ENCODE measurements at places on chromosomes 2 and 18.

- no peak for DNase-seq
Measured at GRCh38 chr2:50991602-50992001, 40.3 kb downstream of the NRXN1 start.

DNA sequence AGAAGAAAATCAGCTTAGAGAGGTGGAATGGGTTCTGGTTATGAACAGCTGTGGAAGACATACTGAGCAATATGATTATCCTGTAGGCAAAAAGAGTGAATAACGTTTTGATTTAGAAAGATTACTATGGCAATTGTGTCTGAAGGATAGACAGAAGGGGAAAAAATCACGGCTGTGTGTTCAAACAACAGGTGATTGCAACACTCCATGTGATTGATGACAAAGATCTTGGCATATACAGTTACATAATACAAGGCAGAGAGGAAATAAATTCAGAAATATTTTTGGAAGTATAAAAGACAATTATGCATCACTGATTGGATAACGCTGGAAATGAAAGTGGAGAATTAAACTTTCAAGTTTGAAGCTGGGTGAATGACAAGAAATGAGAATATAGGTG lies 58.5 kb upstream of the KCNJ3 start:
- no peak for DNase-seq

DNA sequence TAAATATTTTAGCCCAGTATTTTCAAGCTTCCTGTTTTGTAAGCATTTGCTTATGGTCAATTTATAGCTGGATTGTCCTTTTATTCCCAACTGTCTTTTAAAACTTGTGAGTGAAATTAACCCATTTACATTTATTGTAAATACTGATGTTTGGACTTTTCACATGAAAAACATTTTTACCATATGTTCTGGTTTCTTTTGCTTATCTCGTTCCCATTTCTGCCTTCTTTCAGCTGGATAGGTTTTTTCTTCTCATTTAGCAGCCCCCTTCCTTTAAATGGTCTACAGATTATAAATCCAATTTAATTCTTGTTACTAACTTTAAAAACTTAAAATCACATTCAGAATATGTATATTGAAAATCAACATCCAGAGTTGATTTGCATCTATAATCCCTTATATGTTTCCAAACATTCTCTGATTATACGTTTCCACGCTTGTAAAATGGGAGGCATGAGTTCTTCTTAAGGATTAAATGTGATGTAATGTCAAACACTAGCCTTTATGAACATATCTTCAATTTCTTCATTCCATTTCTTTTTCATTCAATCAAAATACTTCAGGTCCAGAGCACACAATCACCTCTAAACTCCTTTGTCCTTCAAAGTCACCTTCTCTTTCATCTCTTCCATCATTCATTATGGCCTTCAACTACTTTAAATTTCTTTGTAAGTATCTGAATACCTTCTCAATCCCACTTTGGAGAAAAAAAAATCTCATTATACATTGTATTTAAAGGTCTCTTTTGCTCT lies 1.1 kb upstream of the KDM3A start:
- DNase-seq, result no peak

DNA sequence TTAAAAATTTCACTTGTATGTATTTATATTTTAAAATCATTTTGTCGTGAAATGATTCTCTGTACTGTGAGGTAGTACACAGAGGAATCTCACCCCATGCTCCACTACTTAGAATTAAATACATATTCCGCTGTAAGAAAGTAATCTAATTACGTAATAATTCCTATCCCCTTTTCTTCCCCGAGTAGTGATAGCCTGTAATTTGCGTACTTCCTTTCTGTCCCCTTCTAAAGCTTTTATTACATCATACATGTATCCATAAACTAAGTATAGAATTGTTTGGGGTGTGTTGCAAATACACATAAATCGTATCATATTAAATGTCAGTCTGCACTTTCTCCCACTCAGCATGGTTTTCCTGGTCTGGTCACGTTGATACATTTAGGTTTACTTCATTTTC lies 12.4 kb upstream of the CHCHD5 start:
- DNase-seq, result no peak

DNA sequence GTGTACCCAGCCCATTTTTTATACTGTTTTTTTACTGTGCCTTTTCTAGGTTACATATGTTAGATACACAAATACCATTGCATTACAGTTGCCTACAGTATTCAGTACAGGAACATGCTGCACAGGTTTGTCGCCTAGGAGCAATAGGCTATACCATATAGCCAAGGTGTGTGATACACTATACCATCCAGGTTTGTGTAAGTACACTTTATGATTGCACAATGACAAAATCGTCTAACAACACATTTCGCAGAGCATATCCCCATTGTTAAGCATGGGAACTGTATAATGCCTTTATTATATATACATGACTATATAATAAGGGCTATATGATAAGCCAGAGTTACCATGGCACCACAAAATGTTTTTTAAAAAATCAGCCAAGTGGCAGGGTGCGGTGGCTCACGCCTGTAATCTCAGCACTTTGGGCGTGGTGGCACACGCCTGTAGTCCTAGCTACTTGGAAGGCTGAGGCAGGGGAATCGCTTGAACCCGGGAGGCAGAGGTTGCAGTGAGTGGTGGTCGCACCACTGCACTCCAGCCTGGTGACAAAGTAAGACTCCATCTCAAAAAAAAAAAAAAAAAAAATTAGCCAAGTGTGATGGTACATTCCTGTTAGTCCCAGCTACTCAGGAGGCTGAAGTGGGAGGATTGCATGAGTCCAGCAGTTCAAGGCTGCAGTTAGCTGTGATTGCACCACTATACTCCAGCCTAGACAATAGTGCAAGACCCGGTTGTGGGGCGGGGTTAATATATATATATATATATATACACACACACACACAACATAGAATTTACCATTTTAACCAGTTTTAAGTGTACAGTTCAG lies 2.8 kb upstream of the CENPA start:
- no peak for DNase-seq

DNA sequence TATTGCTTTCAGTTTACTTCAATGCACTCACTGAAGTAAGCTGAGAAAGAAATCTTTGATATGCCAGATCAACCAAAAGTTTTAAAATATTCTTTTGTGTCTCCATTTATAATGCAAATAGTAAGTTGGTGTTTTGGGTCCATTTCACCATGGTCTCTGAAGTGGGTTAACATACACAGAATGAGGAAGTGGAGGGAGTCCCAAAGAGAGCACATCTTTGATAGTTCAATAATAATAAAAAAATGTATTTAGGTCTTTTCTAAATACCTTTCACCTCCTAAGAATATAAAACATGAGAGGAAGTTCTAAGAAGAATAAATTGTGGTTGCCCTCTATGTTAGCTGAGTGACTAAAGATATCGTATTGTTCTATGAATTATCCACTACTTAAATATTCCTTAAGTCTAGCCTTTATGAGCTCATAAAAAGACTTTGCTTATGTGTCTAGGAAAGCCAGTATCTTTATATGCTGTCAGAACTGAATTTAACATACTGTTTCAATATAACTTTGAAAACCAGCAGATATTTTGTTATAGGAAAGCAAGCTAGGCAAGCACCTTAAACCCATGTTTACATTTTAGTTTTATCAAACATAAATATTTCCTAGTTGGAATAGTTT lies 148.7 kb upstream of the ZEB2 start:
- no peak for DNase-seq

GRCh38 chr2:69768235-69768634 lies 26.3 kb downstream of the ANXA4 start:
- no peak for DNase-seq

GRCh38 chr2:8547284-8548064 lies 134.4 kb upstream of the ID2 start:
- DNase-seq, result no peak

- no peak for DNase-seq
Measured at GRCh38 chr2:25430556-25430955, 88.8 kb upstream of the DNMT3A start.

DNA sequence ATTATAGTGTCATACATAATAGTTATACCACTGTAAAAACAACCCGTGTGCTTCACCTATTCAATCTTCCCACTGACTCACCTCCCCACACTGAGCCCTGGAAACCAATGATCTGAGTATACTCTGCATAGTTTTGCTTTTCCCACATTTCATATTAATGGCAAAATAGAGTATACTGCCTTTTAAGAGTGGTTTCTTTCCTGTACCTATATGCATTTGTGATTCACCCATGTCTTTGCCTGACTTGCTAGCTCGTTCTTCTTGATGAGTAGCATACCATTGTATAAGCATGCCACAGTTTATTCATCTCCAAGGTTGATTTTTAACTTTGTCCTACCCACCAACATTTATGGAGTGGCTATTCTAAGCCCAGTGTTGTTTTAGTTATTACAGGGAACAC lies 686.4 kb downstream of the PLCL1 start:
- no peak for DNase-seq

- DNase-seq, result no peak
Measured at GRCh38 chr2:168212866-168213265, 34.5 kb downstream of the STK39 start.

DNA sequence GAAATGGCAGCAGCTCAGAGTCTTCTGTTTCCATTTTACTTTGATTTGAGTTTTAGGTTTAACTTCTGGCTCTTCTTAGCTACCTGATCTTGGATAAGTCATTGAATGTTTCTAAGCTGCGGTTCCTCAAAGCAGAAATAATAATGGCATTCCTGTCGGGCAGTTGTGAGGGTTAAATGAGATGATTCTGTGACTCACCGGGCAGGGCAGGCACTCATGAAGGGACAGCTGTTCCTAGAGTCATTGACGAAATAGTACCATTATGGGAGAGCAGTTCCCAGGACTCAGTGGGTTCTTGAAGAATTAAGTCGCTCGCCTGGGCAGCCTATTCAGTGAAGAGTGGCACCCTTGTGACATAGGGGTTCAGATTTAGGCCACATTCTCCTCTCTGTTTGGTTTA lies 10.3 kb downstream of the TRIB2 start:
- no peak for DNase-seq
